ENCODE measurements at places on chromosomes 3 and 15. TPM values are rescaled to one million over a fixed set of nuclear protein-coding genes. Genes with fewer than 3 reads are reported as not detected.

Gene SNUPN
- 37.6 TPM for total RNA-seq

Gene DPPA2
- not detected for total RNA-seq

Gene ACVR2B
- total RNA-seq, result 11.0 TPM

Gene ISLR
- total RNA-seq, result not detected

Gene SPTSSB
- total RNA-seq, result 1.2 TPM

Gene IGF2BP2
- 140 TPM for total RNA-seq

Gene PP2D1
- total RNA-seq, result not detected

Gene PROS1
- 0.25 TPM for total RNA-seq

Gene CORO2B
- 0.53 TPM for total RNA-seq

Gene TIGIT
- total RNA-seq, result not detected

Gene IGSF10
- total RNA-seq, result 0.55 TPM

Gene RYR3
- 0.15 TPM for total RNA-seq

Gene FANCD2OS
- not detected for total RNA-seq

Gene SLC12A8
- 30.7 TPM for total RNA-seq
